HFFc6 (cell line): ENCODE measurements at places on chromosomes 13 and 19.

GRCh38 chr19:48819366-48819816 lies 8.6 kb upstream of the BCAT2 start:
- peak; percentile 77 for DNase-seq

- no peak for DNase-seq
Measured at GRCh38 chr19:8331263-8331845, 10.1 kb downstream of the RPS28 start.

DNA sequence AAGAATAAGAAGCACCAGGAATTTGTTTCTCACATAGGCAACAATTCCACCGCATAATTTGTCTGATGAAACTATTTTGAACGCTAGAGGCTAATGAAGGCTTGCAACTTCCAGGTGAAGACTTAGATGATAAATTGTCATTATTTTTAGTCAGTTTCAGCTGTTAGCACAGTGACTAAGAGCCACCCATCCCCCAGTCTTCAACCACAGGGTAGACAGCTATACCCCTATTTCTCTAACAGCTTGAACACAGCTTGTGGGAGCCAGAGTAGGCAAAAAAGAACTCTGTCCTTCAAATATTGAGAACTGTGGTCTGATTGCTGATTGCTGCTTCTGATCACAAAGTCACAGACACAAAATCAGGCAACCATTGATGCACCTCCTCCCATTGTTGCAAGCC lies 1124.8 kb upstream of the PRR20A start:
- no peak for DNase-seq

DNA sequence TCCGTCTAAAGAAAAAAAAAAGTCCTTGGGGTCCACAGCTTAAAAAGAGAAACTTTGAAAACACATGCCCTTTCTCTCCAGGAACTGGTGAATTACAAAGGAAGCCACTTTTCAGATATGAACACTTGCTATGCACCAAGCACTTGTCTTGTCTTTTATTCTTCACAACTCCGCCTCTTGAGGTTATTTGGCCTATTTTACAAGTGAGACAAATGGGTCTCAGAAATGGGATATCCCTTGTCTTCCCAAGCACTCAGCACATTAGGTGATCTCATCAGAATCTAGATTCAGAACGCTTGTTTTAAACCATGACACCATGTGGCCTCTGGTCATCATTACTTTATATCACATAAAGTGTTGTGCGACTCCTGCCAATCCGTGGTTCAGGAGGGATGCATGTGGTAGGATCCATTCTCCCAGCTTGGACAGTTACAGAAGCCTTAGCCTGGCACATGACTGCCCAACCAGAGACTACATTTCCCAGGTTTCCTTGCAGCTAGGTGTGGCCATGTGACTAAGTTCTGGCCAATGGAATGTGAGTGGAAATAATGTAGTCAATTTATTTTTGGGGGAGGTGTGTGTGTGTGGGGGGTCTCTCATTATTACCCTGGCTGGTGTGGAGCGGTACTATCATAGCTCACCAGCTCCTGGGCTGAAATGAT lies 13.9 kb downstream of the TSKS start:
- peak; percentile 17 for DNase-seq

DNA sequence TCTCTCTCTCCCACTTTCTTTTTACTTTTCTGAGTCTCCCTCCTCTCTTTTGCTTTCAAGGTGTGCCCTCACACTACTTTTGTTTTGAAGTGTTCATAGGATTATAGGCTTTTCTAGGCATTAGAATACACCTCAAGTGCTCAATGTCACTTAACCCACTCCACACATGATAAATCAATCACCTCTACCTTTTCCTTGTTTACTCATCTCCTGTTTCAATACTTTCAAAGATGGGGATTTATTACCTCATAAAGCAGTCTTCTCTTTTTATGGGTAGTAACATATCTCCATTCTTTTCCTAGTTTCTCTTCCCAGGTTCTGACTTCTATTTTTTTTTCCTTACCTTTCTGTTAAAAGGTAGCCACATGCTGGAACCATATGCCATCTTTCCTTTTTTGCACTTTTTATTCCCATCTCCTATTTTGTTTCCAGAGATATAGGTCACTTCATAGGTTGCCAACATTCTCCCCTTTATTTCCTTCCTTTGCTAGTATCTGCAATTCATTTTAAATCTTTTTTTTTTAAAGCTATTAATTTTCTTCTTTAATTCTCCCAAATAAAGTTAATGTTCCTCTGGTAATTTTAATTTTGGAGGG lies 137.6 kb upstream of the SLC10A2 start:
- DNase-seq: no peak

GRCh38 chr13:112475889-112476288 lies 99.7 kb downstream of the SPACA7 start:
- DNase-seq: no peak

GRCh38 chr19:53355739-53356138 lies 9.8 kb upstream of the ZNF525 start:
- no peak for DNase-seq

DNA sequence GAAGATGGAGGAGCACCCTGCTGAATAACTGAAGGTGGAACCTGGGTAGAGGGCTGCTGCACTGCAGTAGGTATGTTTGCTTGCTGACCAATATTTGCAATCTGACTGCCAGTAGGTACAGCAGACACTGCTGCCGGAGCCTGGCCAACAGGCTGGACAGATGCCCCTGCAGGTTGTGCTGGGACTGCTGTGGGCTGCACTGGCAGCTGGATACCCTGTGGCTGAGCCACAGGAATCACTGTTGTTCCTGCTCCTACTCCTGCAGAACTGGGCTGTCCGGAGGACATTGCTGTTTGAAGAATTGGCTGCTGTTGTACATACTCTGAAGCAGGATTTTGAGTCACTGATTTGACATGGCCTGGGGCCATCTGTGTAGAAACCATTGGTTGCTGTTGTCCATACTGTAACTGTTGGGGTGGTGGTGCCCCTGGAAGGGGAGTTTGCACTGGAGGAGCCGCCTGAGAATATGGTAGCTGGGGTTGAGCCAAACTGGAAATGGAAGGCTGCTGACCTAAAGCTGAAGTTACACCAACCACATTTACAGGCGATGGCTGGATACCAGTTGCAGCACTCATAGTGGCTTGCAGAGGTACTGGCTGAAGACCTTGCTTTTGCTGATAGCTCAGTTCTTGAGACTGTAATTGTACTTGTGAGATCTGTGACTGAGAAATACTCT lies 2.2 kb downstream of the TSC22D1 start:
- DNase-seq: peak; percentile 62

DNA sequence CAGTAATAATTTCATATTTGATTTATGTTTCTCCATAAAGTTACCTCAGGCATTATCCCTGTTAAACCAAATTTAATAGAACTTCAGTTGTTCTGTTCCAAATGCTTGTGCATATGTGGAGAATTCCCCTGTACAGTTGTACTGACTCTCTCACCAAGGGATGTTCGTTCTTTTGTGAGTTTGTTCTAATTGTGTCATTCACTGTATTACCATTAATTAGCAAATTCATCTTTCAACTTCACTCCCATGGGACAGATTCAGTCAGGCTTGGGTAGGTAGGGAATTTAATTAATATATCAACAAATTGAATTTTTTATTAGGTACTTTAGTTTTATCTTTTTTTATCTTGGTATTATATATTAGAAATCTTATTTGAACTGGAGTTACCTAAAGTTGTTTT lies 265.4 kb downstream of the DCT start:
- DNase-seq: no peak

DNA sequence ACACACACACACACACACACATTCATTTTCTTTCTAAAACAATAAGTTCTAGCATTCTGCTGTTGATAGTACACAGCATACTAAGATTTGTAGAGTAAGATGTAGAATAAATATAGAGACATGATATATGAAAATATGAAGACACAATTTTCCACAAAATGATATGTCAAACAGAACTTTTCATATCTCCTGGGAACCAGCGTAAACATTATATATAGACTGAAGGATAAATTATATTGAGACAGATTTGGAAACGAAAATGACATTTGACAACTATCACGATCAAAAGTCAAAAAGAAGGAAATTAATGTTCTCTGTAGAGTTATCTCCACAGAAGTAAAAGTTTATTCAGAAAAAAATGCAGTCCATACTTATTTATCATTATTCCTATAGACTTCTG lies 1605.7 kb upstream of the SLC10A2 start:
- no peak for DNase-seq

- no peak for DNase-seq
Measured at GRCh38 chr19:30330266-30330665, 41.9 kb upstream of the ZNF536 start.

GRCh38 chr13:89936256-89936655 lies 1411.2 kb upstream of the MIR17HG start:
- no peak for DNase-seq

- no peak for DNase-seq
Measured at GRCh38 chr13:37893321-37893720, 23.7 kb upstream of the TRPC4 start.

DNA sequence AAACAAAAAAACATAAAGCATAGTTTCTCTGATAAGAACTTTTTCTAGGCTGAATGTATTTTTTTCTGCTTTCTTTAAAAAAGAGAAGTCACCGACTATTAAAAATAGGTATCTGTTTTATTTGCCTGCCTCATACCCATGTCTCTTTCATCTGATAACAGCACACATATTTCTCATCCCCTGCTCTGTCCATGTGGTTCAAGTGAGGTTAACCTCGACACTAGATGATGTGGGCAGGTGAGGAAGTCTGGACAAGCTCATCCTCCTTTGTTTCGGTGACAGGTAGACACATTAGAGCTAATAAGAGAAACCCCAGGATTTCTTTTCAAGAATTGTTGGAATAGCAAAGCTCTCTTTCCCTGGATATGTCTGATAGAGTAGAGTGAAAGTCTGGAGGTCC lies 222.7 kb downstream of the GPC5 start:
- no peak for DNase-seq

DNA sequence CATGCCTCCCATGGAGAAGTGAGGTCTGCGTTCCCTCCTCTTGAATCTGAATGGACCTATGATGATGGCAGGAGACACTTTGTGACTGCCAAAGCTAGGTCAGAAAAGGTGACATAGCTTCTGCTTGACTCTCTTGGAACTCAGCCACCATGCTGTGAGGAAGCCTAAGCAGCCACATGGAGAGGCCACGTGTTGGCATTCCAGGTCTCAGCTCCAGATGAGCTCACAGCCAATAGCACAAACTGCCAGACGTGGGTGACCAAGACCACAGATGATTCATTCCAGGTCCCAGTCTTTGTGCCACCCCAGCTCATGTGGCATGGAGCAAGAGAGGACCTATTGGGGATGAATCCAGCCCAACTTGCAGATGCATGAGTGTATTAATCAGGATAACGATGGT lies 8.7 kb upstream of the GGACT start:
- peak; percentile 11 for DNase-seq

- no peak for DNase-seq
Measured at GRCh38 chr19:1909761-1910080, 4.5 kb downstream of the ADAT3 start.

DNA sequence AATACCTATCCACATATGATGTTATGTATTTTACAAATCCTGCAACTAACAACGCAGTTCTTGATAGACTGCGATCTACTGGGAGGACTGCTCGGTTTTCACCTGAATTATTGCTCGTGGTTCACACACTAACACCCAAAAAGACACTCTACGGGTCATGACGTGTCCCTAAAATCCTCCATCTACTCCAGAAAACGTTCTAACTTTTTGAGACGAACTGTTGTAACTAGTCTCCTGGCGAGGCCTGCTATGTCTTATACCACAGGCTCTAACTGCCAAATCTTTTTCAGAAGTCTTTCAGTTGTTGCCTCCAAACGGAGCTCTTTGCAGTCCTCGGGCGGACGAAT lies 108.2 kb downstream of the KCNRG start:
- DNase-seq: no peak

GRCh38 chr13:37443538-37443937 lies 155.0 kb downstream of the POSTN start:
- peak; percentile 79 for DNase-seq

DNA sequence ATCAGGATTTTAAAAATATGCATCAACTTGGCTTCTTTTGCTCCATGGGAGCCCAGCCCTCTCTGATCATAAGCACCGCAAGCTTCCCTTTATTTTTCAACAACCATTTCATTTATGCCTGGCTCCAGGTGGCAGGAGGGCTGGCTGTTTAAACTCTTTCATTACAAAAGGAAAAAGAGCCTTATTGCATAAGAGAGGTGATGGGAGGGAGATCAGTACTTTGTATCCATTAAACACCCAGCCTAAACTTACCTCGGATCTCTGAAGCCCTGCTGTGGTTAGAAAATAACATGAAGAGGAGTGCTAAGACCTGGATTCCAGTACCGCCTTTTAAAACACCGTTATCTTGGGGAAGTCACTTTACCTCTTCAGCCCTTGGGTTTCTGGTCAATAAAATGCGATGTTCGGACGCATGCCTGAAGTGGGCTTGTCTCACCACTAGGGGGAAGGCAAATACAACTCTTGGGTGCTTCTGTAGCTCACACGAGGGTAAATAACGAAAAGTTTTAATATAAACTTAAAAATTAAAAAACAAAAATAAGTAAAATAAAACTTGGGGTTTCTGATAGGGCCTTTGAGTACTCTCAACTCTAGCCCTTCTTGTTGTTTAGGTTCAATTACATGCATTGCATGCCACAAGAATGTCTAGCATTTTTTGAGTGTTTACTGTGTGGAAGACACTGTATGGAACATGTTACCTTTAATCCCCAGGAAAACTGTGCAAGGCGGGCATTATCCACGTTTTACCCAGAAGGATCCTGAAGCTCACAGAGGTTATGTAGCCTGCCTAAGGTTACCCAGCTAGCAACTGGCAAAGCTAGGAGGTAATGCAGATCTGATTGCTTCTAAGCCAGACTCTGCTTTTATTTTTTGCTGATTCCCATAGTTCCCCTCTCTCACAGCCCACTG lies 240.3 kb downstream of the LMO7 start:
- DNase-seq: peak; percentile 65

DNA sequence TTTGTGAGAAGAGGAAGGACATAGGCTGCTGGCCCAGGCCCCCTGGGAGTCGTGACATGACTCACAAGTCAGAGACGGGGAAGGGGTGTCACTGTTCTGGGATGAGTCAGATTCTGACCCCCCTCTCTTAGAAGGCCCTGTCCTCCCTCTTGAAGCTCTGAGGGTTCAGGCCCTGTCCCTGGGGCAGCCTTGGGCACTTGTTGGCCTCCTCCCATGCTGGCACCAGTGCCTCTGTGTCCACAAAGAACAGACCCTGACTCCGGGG lies 2.7 kb upstream of the CEACAM7 start:
- DNase-seq: no peak

- no peak for DNase-seq
Measured at GRCh38 chr19:30160426-30160825, 211.8 kb upstream of the ZNF536 start.

- no peak for DNase-seq
Measured at GRCh38 chr19:16461630-16462051, 10.1 kb downstream of the EPS15L1 start.

- peak; percentile 45 for DNase-seq
Measured at GRCh38 chr19:2507109-2507508, 31.2 kb downstream of the GADD45B start.
